ENCODE measurements at places on chromosomes 7 and 10. TPM values are rescaled to one million over a fixed set of nuclear protein-coding genes. Genes with fewer than 3 reads are reported as not detected.
A peak's percentile ranks its signal among the peaks of the same experiment; 100 is the strongest.

DNA sequence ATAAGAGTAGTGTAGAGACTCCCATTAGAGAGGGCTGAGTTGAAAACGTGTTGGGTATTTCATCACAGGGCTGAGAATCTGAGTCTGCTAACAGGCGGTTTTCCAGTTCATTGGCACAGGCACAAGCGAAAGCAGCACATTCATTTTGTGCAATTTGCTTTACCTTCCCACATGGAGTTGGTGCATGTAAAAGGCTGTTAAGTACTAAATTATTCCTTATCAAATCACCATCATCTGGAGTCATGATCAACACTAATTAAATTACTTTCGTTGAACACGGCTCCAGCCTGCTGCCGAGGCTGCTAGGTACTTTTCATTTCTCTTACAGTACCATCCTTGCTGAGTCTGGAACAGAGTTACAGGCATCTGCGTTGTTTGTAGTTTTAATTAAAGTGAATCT is 43.8 kb downstream of the ETV1 start:
- peaks cover 9% of the 10 kb centered on the region for H3K4me1 ChIP-seq
- H3K36me3 ChIP-seq: no peaks in the 10 kb centered on the region
- no peak overlapping the region for H3K4me3 ChIP-seq
- no peaks in the 10 kb centered on the region for H3K27me3 ChIP-seq
- H3K27ac ChIP-seq: peak overlapping the region; percentile 7

DNA sequence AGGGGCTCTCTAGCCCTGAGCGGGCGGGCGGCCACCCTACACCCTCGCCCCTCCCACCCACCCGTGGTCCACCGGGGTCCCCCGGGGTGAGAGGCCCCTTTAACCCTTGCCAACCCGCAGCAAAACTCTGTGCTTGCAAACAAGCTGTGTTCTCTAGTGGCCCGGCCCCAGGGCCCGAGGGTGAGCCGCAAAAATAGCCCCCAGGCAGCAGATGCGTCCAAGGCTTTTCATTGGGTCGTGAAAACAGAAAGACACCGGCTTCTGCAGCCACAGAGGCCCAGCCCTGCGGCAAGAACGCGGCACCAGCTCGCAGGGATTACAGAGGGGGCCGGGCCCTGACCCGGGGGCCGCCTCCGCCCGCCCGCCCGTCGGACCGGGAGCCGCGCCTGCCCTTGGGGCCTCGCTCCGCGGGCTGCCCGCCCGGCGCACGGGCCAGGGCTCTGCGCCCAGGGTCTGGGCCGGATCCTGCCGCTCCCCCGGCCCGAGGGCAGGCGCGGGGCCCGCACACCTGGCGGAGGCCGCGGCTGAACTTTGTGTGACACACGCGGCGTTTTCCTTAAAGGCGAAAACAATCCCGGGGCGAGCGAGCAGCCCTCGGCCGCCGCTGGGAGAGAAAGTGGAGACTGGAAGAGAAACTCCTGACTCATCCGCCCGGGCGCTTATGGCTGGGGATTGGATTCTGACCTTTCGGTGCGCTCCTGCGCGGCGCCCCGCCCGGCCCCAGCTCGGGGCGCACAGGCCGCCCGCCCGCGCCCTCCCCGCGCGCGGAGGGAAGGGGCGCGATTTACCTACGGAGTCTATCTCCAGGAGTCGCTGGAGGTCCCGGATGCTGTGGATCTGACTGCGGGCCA is 2.8 kb downstream of the PDGFA start:
- H3K4me1 ChIP-seq: peaks cover 39% of the 10 kb centered on the region
- H3K27ac ChIP-seq: no peak overlapping the region
- H3K27me3 ChIP-seq: peaks cover 9% of the 10 kb centered on the region
- peak overlapping the region; percentile 66 for H3K4me3 ChIP-seq

DNA sequence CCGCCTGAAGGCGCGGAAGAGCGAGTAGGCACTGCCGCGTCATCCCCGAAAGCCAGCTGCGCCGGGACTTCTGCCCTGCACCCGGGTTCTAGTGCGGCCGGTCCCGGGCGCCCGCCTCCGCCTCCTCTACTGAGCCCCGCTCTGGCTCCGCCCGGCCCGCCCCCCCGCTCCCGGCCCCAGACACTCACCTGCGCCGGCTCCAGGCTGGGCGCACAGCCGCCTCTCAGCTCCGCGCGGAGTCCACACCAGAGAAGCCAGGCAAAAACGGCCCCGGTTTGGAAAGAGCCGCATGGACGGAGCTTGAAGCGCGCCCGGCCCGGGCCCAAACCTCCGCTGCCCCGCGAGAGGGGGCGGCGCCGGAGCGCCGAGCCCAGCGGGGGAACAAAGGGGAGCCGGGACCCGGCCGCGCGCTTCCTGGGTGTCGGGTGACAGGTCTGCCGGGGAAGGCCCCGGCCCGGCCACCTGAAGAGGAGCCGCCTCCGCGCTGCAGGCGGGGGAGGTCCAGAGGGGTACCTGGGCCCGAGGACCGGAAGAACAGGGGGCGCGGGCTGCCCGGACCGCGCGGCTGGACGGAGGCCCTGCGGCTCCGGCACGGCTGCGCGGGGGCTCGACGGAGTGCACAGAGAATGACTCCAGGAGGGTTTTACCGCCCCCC is 168.2 kb downstream of the NRF1 start:
- H3K4me3 ChIP-seq: peak overlapping the region; percentile 62
- peak overlapping the region; percentile 48 for H3K27ac ChIP-seq
- no peak for DNase-seq
- peaks cover 35% of the 10 kb centered on the region for H3K4me1 ChIP-seq
- peaks cover 29% of the 10 kb centered on the region for H3K27me3 ChIP-seq

GRCh38 chr10:28284126-28284525 is 18.7 kb downstream of the MPP7 start:
- H3K4me1 ChIP-seq: peaks cover 21% of the 10 kb centered on the region
- no peaks in the 10 kb centered on the region for H3K27me3 ChIP-seq
- no peaks in the 10 kb centered on the region for H3K36me3 ChIP-seq
- peak overlapping the region; percentile 65 for H3K27ac ChIP-seq
- peak; percentile 34 for DNase-seq

- DNase-seq: no peak
- no peak overlapping the region for H3K4me3 ChIP-seq
- no peaks in the 10 kb centered on the region for H3K36me3 ChIP-seq
- H3K27ac ChIP-seq: no peak overlapping the region
- no peaks in the 10 kb centered on the region for H3K27me3 ChIP-seq
Observed at GRCh38 chr10:24790599-24790998, 66.9 kb upstream of the ARHGAP21 start.

The CUTC gene
- total RNA-seq: 19.7 TPM

The CNPY1 gene
- not detected for total RNA-seq

Data from thyroid gland (tissue), 4 donors.